ENCODE measurements at places on chromosomes 3 and 15.

- DNase-seq: no peak
Measured at GRCh38 chr15:45328663-45329062, 49.7 kb downstream of the GATM start.

- DNase-seq: no peak
Measured at GRCh38 chr15:80923668-80924067, 66.0 kb downstream of the MESD start.

DNA sequence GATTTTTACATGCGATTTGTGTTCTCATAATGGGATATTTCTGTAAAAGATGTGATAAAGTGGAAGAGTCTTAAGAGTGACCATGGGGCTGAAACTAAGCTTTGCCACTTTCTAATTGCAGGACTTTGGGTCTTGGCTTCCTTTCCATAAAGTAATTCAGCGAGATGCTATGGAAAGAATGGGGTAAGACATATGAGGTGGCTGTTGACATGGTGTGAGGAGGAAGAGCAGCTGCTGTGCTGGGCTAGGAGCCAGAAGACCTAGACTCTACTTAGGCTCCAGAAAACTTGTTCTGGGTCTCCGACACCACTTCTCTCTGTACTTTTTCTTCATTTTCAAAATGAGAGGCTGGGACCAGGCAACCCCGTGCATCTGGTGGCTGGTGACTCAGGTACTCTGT lies 654.5 kb upstream of the CFAP20DC start:
- DNase-seq: no peak

GRCh38 chr15:51681303-51681963 lies at the start of gene SCG3:
TSS of gene SCG3 (plus strand) at chr15:51681503. CDS start at chr15:51681756, 253 bp downstream.
- peak; percentile 21 for DNase-seq

DNA sequence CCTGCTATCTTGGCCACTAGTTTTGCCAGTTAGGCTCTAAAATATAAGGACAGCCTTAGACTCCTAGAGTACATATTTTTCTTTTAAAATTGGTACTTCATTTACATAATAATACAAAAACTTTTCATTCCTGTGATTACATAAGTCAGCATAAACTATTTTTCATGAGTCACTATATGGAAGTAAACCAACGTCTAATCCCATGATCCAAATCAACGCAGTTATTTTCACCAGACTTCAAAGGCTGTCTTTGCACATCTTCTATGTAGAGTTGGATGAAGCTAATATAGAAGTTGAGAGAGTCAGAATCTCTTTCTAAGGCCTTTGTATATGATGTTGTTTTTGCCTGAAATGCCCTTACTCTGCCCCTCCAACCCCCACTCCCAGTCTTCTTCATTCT lies 7.6 kb upstream of the MFSD1 start:
- no peak for DNase-seq

GRCh38 chr3:126732281-126733060 lies 28.4 kb downstream of the CHCHD6 start:
- DNase-seq: no peak

GRCh38 chr15:40859206-40859851 lies 14.7 kb downstream of the RHOV start:
- peak; percentile 68 for DNase-seq

DNA sequence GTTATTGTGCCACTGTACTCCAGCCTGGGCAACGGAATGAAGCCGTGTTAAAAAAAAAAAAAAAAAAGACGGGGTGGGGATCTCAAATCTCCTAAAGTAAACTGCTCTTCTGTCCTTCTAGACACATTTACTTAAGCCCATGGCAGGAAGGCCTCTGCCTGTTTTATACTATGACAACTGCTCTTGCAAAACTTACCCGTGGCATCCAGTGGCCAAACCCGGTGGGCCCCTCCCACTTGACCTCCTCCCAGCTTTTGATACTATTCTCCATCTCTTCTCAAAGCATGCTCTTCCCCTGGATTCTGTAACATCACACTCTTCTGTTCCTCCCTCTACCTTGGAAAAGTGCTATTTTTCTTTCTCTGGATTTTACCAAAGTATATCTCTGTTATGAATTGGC lies 112.2 kb downstream of the RFTN1 start:
- no peak for DNase-seq

- no peak for DNase-seq
Measured at GRCh38 chr3:147377412-147378367, 28.7 kb downstream of the ZIC4 start.
